SK-N-SH (cell line): ENCODE measurements at places on chromosomes 4 and X. TPM values are rescaled to one million over a fixed set of nuclear protein-coding genes. Genes with fewer than 3 reads are reported as not detected.

ZIC3 gene
- not detected in 2 replicates for polyA plus RNA-seq

ARMCX2 gene
- polyA plus RNA-seq, result 32.9 and 38.1 TPM in 2 replicates

IBSP gene
- not detected in 2 replicates for polyA plus RNA-seq

IL3RA gene
- polyA plus RNA-seq, result not detected in 2 replicates

JCHAIN gene
- polyA plus RNA-seq, result 1.0 and 1.1 TPM in 2 replicates

UGT2B7 gene
- polyA plus RNA-seq, result not detected in 2 replicates

DNA sequence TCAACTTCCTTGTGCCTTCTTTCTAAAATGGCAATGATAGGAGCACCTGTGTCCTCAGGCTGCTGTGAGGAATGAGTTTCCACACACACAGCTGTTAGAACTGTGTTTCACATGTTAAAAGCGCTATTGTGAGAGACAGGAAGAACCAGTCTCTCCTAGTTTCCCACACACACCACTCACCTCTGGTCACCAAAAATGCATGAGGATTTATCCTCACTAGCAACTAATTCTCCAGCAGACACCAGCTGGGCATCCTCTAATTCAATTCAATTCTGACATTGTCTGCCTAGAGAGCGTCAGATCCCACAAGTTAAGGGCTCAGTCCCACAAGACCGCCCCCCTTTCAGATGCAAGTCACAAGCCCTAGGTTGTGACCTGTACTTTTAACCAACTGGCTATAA, 29.0 kb upstream of the SLC2A9 start:
- DNase-seq, result no peak

- DNase-seq, result no peak
These were observed 6.3 kb upstream of the LETM1 start for GRCh38 chr4:1862055-1862911.

DNA sequence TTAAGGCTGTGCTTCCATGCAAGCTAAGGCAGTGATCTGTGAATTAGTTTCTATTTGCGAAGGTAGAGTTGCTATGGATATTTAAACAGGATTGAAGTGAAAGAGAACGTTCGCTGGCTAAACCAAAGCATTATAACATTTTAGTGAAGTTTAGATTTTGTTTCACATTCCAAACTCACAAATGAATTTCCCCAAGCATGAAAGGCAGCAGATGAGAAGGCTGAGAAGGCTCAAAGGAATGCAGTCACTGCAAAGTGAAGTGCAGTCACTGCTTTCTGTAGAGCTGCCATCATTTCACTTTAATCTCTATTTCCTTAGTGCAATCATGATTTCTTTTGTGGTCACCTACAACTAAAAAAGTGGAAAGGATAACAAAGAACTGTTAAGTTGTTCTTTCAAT, 334.7 kb upstream of the NR3C2 start:
- DNase-seq, result no peak

- DNase-seq, result peak; percentile 42
These were observed 19.9 kb downstream of the DGAT2L6 start for GRCh38 chrX:70196961-70197720.

GRCh38 chr4:73066445-73066844, 3.1 kb downstream of the COX18 start:
- no peak for DNase-seq

GRCh38 chr4:6175426-6175825, 24.9 kb downstream of the JAKMIP1 start:
- DNase-seq, result no peak

DNA sequence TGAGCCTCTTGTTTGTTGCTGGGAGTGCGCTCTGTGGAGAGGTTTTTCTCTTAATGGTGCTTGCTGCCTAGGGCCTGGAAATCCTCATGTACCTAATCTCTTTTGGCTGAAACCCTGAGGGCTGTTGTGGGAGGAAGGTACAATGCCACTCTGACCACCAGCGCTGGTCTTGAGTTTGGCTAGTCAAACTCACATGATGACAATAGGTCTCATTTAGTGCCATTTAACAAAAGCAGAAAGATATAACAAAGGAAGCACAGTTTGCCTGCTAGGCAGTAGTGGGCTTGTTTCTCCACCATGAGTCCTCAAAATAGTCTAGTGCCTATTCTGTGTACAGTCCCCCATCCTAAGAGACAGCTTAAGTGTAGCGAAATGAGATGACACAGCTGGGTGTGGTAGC, 111.3 kb downstream of the TSPAN7 start:
- no peak for DNase-seq

GRCh38 chrX:106588801-106589200, 23.0 kb upstream of the RADX start:
- no peak for DNase-seq

GRCh38 chrX:122091571-122091970, 1044.2 kb downstream of the GLUD2 start:
- DNase-seq, result no peak

GRCh38 chr4:151438154-151438553, 29.2 kb downstream of the FHIP1A start:
- DNase-seq, result no peak

DNA sequence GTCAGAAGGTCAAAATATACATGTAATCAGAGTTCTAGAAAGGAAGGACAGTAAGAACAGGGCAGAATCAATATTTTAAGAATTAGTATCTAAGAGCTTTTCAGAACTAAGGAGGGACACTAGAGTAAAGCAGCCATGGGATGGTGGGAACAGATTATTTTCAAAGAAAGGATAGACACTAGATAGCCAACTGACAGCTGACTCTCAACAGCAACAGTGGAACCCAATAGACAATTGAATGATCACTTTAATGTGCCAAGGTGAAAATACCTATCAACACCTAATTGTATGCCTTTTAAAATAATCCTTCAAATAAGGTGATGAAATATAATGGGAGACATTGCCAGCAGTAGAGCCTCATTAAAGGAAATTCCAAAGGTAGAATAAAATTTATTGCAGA, 26.5 kb upstream of the CCDC160 start:
- DNase-seq, result no peak

DNA sequence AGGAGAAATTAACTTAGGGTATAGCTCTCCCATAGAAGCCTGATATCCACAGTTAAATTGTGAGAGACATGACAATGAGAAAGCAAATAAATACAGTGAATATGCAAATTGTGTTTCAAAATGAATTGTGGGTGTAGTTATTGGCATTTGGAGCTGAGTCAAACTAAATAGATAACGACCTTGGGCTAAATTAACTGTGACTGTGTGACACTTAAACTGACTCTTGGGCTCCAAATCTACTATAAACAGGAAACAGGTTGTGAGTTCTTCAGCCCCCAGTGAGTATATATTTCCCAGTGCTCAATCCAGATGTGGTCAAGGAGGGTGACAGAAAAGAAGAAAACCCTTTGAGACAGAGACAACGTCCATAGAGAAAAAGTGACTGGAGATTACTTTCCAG, 11.3 kb upstream of the MAGEA10 start:
- DNase-seq, result no peak

DNA sequence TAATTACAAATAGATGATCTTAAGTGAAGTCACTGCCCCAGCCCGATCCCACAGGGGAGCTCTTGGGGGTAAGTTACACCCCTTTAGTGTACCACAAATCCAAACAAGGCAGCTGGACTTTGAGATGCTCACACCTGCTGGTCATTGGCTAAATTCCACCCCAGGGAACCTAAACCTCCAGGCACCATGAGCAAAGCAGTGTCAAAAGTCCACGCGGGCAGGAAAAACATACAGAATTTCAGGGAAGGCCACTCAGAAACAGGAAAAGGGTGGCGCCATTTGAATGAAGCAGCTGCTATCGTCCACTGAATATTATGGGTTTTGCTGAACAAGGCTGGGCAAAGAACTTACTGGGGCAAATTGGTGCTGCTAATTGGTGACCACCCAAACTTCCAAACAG, 30.9 kb downstream of the SUPT20HL1 start:
- DNase-seq, result no peak

- DNase-seq, result no peak
These were observed 50.0 kb upstream of the VMA21 start for GRCh38 chrX:151346931-151347543.
